ENCODE measurements at places on chromosomes 11 and 22. TPM values are rescaled to one million over a fixed set of nuclear protein-coding genes. Genes with fewer than 3 reads are reported as not detected.

The RIMBP3C gene
- total RNA-seq: 0.69 TPM

The TSSC4 gene
- total RNA-seq: 24.2 TPM

The EIF4ENIF1 gene
- total RNA-seq: 22.8 TPM

The SEC14L2 gene
- 12.9 TPM for total RNA-seq

The SMC1B gene
- total RNA-seq: not detected

The ARHGAP32 gene
- 79.6 TPM for total RNA-seq

The IGLL1 gene
- total RNA-seq: not detected

All from diencephalon (tissue), 1 donor.